ENCODE measurements at places on chromosomes 3 and 15. TPM values are rescaled to one million over a fixed set of nuclear protein-coding genes. Genes with fewer than 3 reads are reported as not detected.

DNA sequence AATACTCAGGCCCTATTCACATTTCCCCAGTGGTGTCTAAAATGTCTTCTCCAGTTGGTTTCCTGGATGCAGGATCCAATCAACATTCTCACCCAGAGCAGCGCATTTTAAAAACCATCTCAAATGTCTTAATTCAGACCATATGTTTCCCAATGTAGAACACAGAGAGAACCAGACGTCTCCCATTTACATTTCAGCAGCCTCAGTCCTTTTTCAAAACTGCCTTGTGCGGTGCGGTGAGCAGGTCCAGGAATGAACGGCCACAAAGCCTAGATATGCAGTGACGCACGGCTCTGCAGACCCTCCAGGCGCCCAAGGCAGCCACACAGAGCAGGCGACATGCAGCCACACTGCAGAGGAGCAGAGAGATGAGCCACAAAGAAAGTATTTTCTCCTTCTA is 66.1 kb upstream of the MEX3B start:
- no peak overlapping the region for H3K4me3 ChIP-seq
- H3K27me3 ChIP-seq: no peaks in the 10 kb centered on the region
- no peak for DNase-seq
- H3K4me1 ChIP-seq: no peaks in the 10 kb centered on the region
- H3K36me3 ChIP-seq: no peaks in the 10 kb centered on the region
- H3K27ac ChIP-seq: no peak overlapping the region

GRCh38 chr15:100245855-100246254 is 95.9 kb downstream of the ADAMTS17 start:
- DNase-seq: no peak
- no peak overlapping the region for H3K4me3 ChIP-seq
- no peak overlapping the region for H3K27ac ChIP-seq
- H3K36me3 ChIP-seq: no peaks in the 10 kb centered on the region
- H3K27me3 ChIP-seq: no peaks in the 10 kb centered on the region

GRCh38 chr3:58175437-58176184 is 35.2 kb downstream of the DNASE1L3 start:
- peaks cover 12% of the 10 kb centered on the region for H3K36me3 ChIP-seq
- no peak overlapping the region for H3K4me3 ChIP-seq
- peaks cover 7% of the 10 kb centered on the region for H3K4me1 ChIP-seq
- H3K27ac ChIP-seq: peak overlapping the region; percentile 72

DNA sequence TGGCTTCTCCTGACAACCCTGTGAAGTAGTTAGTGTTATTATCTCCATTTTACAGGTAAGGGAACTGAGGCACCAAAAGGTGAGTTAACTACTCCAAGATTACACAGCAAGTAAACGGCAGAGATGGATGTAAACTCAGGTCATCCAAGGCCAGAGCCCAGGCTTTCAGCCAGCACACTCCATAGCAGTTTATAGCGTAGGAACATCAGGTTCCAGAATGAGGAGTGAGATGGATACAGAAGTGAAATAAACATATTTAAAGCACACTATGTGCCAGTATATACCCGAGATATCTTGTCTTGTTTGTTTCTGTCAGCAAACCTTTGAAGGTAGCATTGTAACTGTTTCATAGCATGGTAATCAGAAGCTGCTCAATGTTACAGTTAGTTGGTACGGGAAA is 279.0 kb downstream of the OXSM start:
- DNase-seq: no peak
- H3K27me3 ChIP-seq: no peaks in the 10 kb centered on the region
- no peaks in the 10 kb centered on the region for H3K36me3 ChIP-seq
- H3K4me1 ChIP-seq: no peaks in the 10 kb centered on the region
- H3K4me3 ChIP-seq: no peak overlapping the region

DNA sequence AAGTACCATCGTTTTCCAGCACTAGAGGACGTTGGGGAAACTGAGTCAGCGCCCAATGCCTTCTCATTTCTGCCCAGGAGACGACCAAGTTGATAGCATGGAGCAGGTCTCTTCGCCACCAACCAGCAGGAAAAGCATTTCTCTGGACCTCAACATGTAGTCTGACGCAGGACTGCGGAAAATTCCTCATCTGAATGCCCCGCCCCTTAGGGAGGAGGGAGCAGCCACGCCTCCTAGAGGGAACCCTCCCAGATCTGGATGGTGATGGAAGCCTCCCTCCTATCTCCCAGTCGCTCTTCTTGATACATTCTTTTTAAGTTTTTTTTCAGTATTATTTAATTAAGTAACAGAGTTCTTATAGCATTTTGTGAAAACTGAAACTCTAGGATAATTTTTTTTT is 17.4 kb upstream of the MINDY4B start:
- no peak overlapping the region for H3K4me3 ChIP-seq
- no peak overlapping the region for H3K27ac ChIP-seq
- no peaks in the 10 kb centered on the region for H3K36me3 ChIP-seq
- H3K27me3 ChIP-seq: no peaks in the 10 kb centered on the region
- H3K4me1 ChIP-seq: no peaks in the 10 kb centered on the region
- no peak for DNase-seq

- H3K4me3 ChIP-seq: no peak overlapping the region
- no peaks in the 10 kb centered on the region for H3K4me1 ChIP-seq
- DNase-seq: no peak
- no peaks in the 10 kb centered on the region for H3K36me3 ChIP-seq
- H3K27me3 ChIP-seq: no peaks in the 10 kb centered on the region
Observed at GRCh38 chr3:70186221-70186620, 126.2 kb downstream of the MDFIC2 start.

DNA sequence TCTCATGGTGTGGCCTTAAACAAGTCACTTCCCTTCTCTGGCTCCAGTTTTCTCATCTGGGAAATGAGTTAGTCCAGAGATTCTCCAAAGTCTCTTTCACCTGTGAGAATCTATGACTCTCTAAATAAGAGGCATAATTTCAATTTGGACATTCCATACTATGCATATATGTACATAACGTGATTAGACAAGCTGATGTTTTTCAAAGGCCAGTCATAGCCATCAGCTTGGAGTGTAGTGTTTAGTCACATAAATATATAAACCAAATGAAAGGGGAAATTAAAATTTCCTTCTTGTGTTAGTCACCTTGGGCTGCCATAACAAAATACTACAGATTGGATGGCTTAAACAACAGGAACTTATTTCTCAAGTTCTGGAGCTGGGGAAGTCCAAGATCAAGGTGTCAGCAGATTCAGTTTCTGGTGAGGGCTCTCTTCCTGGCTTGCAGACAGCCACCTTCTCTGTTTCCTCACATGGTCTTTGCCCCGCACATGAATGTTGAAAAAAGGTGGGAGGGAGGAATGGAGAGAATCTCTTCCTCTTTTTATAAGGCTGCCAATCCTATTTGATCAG is 19.4 kb downstream of the TMEM41A start:
- H3K27me3 ChIP-seq: no peaks in the 10 kb centered on the region
- H3K4me1 ChIP-seq: peaks cover 3% of the 10 kb centered on the region
- no peaks in the 10 kb centered on the region for H3K36me3 ChIP-seq

DNA sequence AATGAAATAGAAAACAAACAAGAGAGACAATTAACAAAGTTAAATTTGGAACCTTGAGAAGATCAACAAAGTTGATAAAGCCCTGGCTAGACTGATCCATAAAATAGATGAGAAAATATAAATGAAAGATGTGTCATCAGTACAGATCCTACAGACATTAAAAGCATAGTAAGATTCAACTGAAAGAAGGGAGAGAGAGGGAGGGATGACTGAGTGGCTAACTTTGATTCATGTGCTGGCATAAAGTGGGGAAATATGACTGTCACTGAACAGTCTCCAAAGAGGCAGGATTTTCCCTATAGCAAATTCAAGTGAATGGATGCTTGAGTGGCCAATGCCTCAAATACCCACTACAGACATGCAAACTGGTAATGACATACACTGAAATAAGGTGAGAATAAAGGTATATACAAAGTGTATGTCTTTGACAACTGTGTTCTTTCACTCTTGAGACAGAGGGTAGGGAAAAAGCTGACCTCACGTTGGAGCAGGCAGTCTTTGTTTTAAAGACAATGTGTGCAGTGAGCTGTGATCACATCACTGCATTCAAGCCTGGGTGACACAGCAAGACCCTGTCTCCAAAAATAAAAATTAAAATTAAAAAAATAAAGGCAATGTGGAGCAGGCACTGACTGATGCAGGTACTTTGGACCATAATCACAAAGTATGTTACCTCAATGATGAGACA is 35.9 kb upstream of the CHD2 start:
- H3K4me1 ChIP-seq: no peaks in the 10 kb centered on the region
- H3K36me3 ChIP-seq: no peaks in the 10 kb centered on the region
- H3K27ac ChIP-seq: no peak overlapping the region

DNA sequence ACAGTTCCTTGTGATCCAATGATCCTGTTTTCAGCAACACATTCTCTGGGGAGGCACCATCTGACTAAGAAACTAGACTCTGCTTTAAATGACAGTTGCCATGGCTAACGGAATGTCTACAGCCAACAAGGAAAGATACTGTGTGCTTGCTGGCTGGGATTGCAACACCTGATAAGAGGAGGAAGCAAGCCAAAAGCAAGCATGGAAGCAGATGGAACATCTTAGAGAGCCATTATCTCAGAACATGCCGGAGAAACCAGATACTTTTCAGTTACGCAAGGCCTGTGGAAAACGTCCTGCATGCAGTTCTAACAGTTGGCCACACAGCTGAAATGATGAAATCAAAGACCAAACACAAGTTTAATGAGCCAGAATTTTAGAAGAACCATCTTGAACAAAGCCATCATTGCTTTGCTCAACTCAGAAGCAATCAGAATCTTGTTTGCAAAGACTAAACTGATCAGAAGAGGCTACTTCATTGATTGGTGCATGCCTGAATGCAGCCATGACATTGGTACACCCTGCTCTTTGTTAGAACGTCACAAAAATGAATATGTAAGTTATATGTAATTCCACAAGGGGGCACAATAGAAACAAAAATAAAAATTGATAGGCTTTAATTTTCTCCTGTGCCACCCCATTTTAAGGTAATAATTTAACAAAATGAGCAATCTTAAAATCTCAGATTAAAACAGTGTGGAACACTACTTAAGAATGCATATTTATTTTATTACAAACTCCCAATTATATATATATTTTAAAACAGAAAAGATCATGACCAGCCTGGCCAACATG is 50.8 kb downstream of the GXYLT2 start:
- DNase-seq: peak; percentile 48
- H3K27me3 ChIP-seq: no peaks in the 10 kb centered on the region
- no peak overlapping the region for H3K4me3 ChIP-seq
- H3K36me3 ChIP-seq: no peaks in the 10 kb centered on the region
- H3K27ac ChIP-seq: no peak overlapping the region
- H3K4me1 ChIP-seq: no peaks in the 10 kb centered on the region

GRCh38 chr3:40317061-40317855 is 7.8 kb downstream of the EIF1B start:
- no peak overlapping the region for H3K27ac ChIP-seq
- H3K27me3 ChIP-seq: no peaks in the 10 kb centered on the region
- no peak overlapping the region for H3K4me3 ChIP-seq
- no peaks in the 10 kb centered on the region for H3K4me1 ChIP-seq
- H3K36me3 ChIP-seq: peaks cover 20% of the 10 kb centered on the region

DNA sequence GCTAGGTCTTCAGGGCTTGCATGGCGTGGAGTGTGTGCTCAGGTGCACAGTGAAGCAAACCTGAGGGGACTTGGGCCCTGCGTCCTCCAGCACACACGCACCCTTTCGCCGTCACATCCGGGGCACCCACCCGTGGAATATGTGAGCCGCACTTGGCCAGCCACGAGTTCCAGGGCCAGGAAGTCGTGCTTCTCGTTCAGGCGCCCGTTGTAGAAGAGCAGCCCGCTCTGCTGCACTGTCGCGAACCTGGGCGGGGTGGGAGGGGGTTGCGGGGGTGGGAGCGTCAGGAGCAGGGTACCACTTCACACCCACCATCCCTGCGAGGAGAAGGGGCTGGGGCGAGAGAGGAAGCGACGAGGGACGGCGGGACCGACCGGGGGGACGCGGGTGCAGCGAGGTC is 7.1 kb downstream of the CELSR3 start:
- peak overlapping the region; percentile 26 for H3K4me3 ChIP-seq
- H3K27me3 ChIP-seq: peaks cover 55% of the 10 kb centered on the region
- peak overlapping the region; percentile 64 for H3K27ac ChIP-seq
- no peaks in the 10 kb centered on the region for H3K36me3 ChIP-seq

DNA sequence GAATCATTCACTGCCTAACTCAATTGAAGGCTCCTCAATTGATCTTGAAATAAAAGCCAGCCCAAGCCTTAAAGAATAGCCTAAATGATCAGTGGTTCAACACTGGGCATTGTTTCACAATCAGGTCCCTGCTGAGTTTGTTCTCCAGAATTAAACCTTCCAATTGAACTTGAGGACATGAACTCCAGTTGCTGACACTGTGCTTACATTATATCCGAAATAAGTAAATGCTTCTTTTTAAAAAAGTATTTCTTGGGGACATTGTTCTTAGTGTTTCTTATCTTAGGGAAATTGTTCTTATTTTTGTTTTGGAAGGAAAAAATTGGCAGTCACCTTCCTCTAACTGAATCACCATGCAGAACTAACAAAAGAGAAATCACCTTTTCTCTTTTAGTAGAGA is 450.2 kb downstream of the RBMS3 start:
- DNase-seq: no peak
- H3K4me3 ChIP-seq: no peak overlapping the region
- H3K36me3 ChIP-seq: no peaks in the 10 kb centered on the region
- no peak overlapping the region for H3K27ac ChIP-seq
- no peaks in the 10 kb centered on the region for H3K4me1 ChIP-seq

The GOLGA6L10 gene
- total RNA-seq: 0.47 TPM

The SLC24A5 gene
- 0.05 TPM for total RNA-seq

The DCUN1D1 gene
- total RNA-seq: 20.7 TPM

The SKOR1 gene
- total RNA-seq: 0.14 TPM

The SLC12A1 gene
- 0.05 TPM for total RNA-seq

The ASB14 gene
- total RNA-seq: not detected

The LIPH gene
- 0.09 TPM for total RNA-seq

The SCN11A gene
- total RNA-seq: 0.38 TPM

The GABRG3 gene
- 2.0 TPM for total RNA-seq

All from thymus (tissue), 14 donors.